Fibroblast of skin of right quadriceps (primary cell): ENCODE measurements at places on chromosomes 6 and 20.

DNA sequence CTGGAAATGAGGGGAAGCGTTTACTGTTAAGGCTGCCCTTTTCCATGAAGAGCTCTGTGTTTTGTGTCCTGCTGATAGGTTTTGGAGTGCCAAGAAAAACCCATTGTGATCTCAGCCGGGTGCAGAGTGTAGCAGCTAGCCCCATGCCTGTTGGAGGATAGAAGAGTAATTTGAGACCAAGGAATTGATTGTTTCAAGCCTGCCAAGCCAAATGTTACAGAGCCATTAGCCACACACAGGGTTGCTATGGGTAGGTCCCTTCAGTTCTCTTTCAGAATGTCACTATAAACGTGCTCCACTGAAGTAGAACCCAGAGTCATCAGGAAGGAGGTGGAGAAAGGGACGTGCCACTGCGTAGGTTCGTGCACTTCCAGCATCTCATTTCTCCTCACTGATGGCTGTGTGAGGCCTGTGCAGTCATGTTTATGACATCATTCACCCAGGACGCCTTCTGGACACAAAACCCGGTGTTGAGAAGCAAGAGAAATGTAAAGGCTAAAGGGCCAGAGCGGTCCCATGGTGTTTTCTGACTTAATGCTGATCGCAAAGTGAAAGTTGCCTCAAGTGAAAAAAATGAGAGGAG is 6.6 kb downstream of the GMPR start:
- DNase-seq: no peak

- DNase-seq: peak; percentile 62
Observed at GRCh38 chr6:33589731-33590530, 9.9 kb upstream of the BAK1 start.

DNA sequence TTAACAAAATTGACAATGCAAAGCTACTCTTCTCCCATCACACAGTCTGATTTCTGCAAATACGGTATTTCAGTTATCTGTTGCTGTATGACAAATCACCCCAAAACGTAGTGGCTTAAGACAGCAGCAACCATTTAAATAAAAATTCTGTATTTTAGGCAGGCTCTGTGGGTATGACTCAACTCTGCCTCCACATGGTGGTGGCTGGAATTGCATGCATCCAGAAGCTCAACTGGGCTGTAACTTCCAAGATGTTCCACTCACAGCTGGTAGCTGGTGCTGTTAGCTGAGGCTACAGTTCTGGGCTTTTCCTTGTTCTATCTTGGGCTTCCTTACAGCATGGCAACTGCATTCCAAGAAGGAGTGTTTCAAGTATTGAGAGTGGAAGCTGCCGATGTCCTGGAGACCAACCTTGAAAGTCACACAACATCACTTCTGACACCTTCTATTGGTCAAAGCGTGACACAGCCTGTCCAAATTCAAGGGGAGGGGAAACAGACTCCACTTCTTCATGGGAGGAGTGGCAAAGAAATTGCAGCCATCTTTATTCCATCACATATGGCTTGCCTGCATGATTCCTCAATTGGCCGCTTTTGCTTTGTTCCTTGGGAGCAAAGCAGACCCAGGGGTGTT is 39.7 kb upstream of the TULP1 start:
- peak; percentile 22 for DNase-seq

DNA sequence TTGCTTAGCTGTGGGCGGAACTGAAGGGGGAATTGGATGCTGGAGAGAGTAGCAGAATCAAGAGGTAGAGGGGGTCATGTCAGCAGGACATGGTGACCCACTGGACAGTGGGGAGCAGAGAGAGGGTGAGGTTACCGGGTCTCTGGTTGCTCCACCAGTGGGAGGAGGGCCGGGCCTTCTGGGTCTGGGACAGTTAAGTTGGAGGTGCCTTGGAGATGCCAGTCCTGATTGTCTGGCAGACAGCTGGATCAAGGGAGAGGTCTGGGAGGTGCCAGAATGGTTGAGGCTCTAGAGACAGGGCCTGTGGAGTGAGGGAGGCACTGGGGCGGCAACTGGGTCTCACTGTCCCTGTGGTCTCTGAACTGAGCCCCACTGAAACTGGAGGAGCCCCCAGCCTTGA is 24.6 kb downstream of the MANBAL start:
- DNase-seq: no peak

GRCh38 chr20:49705358-49705757 is 8.3 kb downstream of the B4GALT5 start:
- no peak for DNase-seq

GRCh38 chr6:3415082-3415453 is 41.8 kb downstream of the SLC22A23 start:
- DNase-seq: no peak
